SIG-M5 (cell line): ENCODE measurements at places on chromosomes 4 and X.

GRCh38 chrX:72247206-72247942 is 8.5 kb upstream of the ERCC6L start:
- DNase-seq = no peak

GRCh38 chrX:150506486-150506885 is 61.9 kb upstream of the MTM1 start:
- DNase-seq = no peak

DNA sequence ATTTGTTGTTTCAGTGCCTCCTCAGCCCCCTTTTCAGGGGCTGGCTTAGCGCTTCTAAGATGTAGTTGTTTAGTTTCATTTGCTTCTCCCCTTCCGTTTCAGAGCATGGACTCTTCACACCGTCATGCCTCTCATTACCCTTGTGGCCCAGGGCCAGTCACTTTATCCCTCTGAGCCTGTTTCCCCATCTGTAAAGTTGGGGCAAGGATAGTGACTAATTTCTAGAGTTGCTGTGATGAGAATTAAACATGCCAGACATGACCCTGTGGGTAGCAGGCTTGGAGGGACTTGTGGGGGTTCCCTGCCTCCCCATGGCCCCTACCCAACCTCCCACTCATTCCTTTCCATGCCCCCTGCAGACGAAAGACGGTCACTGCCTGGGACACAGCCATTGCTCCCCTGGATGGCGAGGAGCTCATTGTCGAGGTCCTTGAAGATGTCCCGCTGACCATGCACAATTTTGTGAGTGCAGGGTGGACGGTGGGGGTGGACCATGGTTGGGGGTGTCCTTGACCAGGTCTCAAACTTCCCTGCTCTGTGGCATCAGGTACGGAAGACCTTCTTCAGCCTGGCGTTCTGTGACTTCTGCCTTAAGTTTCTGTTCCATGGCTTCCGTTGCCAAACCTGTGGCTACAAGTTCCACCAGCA is 3.6 kb downstream of the ARAF start:
- DNase-seq = no peak

- no peak for DNase-seq
Measured at GRCh38 chr4:155745984-155746383, 12.8 kb upstream of the GUCY1B1 start.

GRCh38 chr4:42716996-42717395 is 60.1 kb upstream of the ATP8A1 start:
- DNase-seq = no peak

- DNase-seq = no peak
Measured at GRCh38 chr4:64598066-64598465, 188.8 kb upstream of the TECRL start.

DNA sequence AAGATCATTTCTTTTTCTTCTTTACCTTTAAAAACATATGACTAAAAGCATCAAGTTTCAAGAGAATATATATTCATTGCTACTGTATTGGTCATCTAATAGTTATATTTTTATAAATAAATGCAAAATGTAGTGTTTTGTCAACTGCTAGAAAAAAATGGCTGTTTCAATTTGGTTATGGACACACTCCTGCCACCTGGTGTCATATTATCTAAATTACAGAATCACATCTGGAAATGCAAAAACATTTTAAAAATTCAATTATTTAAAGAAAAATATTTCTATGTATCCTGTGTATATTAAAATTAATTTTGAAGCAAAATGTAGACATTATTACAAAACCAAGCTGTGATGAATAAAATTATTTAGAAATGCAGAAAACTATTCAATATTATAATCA is 329.4 kb upstream of the PCDH18 start:
- DNase-seq = no peak

- DNase-seq = no peak
Measured at GRCh38 chr4:117984366-117984680, 50.0 kb upstream of the NDST3 start.

- DNase-seq = no peak
Measured at GRCh38 chrX:17844236-17844635, 16.9 kb downstream of the RAI2 start.

- DNase-seq = peak; percentile 89
Measured at GRCh38 chr4:15659768-15660570, 4.8 kb upstream of the FBXL5 start.

DNA sequence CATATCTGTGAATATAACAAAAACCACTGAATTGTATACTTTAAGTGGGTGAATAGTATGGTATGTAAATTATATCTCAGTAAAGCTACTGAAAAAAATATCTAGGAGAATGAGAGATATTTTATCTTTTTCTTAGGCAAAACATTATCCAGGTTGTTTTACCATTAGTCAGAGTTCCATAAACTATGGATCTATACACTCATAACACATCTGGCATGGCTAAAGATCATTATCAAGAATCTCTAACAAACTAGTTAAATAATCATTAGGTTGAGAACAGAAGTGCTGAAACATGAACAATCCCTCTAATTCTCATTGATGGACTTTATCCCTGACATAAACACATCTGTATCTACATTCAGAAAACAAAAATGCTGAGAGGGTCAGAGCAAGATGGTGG is 15.6 kb downstream of the MED14 start:
- no peak for DNase-seq

DNA sequence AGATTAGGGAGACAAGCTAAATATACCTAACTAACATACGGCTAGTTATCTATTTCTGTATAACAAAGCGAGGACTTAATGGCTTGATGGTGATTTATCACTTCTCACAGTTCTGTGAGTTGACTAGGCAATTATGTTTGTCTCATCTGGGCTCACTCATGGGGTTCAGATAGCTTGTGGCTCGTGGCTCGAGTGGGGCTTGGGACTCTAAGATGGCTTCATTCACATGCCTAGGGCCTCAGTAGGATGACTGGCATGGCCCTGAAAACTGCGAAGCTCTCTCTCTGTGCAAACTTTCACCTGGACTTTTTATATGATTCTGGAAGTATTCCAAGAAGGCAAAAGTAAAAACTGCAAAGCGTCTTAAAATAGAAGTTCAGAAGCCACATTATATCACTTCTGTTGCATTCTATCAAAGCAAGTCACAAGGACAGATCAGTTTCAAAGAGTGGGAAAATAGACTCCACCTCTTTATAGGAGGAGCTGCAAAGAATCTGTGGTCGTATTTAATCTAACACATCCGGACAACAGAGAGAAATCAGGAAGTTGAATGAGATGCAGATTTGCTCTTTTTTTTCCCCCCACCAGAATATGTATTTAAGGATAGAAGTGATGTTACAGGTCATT is 491.2 kb downstream of the INPP4B start:
- DNase-seq = no peak

DNA sequence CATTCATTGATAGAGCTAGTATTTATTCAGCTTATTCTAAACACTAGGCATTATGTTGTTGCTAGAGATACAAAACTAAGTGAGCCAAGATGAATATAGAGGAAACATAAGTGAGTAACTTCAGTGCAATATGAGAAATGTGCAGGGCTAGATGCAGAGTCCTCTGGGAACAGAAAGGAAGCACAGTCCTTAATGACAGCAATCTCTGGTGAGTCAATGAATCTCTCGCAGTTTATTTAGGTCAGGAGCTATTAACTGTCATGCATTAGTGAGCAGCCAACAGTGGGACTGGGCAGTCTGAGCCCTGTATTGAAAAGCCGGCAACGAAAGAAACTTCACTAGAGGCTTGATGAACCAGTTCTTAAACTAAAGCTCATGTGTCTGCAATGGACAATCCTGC is 598.1 kb upstream of the MAGEB2 start:
- no peak for DNase-seq

GRCh38 chr4:8700531-8700930 is 108.0 kb downstream of the CPZ start:
- no peak for DNase-seq

DNA sequence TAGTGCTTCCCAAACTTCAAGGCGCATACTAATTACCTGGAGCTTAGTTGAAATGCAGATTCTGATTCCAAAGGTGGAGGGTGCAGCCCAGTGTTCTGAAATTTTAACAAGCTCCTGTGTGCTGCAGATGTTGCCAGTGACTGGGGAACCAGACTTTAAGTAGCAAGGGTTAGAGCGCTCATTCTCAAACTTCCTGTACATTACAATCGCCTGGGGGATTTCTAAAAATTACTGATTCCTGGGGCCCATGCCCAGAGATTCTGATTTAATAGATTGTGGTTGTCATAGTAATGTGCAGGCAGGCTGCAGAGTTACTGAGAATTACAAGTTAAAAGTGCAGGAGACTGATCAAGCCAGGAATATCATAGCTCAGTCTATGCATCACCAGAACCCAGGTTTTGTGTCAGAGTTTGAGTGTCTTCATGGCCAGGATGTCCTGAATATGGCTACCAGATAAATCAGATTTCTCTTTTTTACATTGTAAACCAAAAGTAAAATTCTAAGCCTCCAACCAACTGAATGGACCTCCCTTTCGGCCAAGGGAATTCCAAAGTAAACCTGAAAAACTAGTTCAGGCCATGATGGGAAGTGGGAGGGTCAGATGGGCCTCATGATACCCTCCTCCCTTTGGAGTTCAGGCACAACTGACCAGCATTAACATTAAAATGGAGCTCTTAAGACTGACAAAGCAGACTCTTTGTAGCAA is 121.6 kb downstream of the ATXN3L start:
- DNase-seq = no peak

GRCh38 chr4:56570041-56570440 is 64.5 kb downstream of the ARL9 start:
- no peak for DNase-seq

GRCh38 chr4:8002525-8003309 is 63.1 kb upstream of the AFAP1 start:
- no peak for DNase-seq

GRCh38 chr4:113057891-113058290 is 8.4 kb downstream of the ANK2 start:
- DNase-seq = no peak

- DNase-seq = no peak
Measured at GRCh38 chr4:86549163-86549788, 44.8 kb upstream of the PTPN13 start.

GRCh38 chr4:170111546-170111945 is 21.8 kb upstream of the AADAT start:
- DNase-seq = no peak

DNA sequence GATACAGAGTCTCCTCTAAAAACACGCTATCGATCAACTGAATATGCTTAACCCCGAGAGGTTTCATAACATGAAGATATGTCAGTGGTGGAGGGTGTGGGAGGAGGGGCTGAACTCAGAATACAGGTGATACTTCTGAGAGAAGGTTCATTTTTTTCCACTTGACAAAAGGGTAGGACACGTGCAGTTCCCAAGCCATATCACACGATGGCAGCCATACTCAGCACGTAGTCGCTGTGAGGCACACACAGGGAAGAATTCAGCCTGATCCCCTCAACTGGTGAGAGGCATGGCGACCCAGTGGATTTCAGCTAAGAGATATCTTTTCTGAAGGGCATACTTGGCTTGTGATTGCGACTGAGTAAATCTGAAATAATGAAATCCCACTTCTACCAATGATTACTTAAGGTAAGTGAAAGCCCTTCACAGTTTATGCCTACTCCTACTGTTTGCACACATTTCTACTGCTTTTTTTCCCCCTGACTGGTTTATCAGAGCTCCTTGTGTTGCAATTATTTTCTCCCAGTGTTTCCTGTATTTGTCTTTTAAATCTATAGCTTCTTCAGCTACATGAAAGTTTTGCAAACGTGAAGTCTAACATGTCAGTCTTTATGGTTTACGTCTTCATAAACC is 133.1 kb downstream of the CORIN start:
- DNase-seq = no peak

GRCh38 chrX:56564164-56564885 is 898 bp downstream of the UBQLN2 start:
- DNase-seq = no peak

DNA sequence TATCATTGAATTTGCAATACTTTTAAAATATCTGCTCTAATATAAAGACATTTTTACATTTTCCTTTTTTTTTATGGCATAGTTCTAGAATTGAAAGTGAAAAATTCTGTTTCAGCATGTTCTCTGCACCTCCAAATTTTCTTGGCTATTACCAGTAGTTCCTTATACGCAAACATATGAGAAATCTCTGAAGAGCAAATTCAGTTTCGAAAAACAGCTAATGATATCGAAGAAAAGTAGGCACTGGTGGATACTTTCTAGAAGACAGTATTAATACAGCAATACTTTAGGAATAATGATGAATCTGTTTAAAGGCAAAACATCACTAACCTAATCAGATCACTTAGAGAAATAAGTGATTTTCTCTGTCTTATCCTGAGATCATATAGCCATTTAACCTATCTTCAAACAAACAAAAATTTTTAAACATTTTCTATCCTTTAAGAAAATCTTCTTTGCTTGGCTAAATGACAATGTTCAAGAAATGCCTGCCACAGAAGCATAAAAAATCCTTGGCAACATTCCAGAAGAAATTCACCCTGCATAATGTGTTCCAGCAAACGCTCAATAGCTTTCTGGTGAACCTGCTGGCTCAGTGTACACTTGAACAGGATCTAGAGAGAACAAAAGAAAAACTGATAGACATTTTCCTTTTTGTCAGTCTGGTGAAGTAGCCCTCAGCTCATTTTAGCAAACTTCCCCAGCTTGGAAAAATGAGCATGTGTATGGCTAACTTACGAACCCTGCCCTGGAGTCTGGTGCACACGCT is 51.2 kb upstream of the KLF3 start:
- no peak for DNase-seq

DNA sequence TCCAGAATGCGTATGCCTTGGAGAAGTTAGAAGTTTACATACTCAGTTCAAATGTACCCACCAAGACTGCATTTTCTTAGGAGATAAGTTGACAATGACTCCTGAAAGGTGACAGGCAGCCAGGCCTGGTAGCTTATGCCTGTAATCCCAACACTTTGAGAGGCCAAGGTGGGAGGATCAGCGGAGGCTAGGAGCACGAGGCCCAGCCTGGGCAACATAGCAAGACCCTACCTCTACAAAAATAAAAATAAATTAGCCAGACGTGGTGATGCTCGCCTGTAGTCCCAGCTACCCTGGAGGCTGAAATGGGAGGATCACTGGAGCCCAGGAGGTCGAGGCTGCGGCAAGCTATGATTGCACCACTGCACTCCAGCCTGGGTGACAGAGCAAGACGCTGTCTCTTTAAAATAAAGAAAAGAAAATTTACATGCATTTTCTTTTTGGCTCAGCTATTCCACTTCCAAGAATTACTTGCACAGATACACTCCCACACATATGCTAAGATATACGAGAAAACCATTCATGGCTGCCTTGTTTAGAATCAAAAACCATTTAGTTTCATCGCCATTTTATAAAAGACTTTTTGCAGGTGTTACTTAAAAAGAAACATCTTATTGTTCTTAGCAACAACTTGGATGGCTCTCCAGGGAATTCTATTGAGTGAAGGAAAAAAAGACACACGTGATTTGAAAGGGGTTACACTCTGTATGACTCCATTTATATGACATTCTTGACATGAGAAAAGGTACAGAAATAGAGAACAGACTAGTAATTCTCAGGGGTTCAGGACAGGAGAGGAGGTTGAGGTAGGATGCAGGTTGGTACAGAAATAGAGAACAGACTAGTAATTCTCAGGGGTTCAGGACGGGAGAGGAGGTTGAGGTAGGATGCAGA is 66.3 kb downstream of the DHRSX start:
- no peak for DNase-seq

DNA sequence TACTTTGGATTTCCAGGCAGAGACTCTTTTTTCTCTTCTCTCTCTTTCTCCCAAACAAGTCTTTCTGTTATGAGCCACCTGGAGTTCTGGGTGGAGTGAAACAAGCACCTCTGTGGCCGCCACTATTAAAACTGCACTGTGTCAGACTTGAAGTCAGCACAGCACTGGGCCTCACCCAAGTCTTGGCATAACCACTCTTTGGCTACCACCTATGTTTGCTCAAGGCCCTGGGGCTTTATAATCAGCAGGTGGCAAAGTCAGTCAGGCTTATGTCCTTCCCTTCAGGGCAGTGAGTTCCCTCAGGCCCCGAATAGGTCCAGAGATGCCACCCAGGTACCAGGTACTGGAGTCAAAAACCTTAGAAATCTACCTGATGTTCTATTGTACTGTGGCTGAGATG is 52.4 kb downstream of the ITIH6 start:
- no peak for DNase-seq
